Left ventricle myocardium inferior (tissue), 1 donor: ENCODE measurements at places on chromosomes 6 and 20. TPM values are rescaled to one million over a fixed set of nuclear protein-coding genes. Genes with fewer than 3 reads are reported as not detected.

DNA sequence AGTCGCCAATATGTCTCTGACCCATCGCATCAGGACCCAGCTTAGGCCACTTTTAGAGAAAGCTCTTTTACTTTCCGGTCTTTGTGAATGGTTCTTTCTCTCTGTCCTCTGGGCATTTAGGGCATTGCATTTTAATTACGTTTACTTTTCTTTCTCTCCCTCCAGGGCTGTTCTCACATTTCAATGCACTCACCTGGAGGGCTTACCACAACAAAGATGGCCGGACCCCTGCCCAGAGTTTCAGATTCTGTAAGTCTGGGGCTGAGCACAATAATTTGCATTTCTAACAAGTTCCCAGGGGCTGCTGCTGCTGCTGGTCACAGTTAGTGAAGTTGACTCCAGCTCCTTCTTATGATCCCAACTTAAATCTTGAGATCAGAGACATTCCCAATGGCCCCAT, 3.0 kb downstream of the ANKRD66 start:
- DNase-seq: no peak

GRCh38 chr20:12098421-12098820, 180.7 kb downstream of the BTBD3 start:
- no peak for DNase-seq

GRCh38 chr20:20205862-20206236, 153.5 kb downstream of the CFAP61 start:
- no peak for DNase-seq

Gene SULF2
- 40.7 TPM for total RNA-seq

Gene LY6G6D
- not detected for total RNA-seq
